ENCODE measurements at places on chromosomes 5 and 9. TPM values are rescaled to one million over a fixed set of nuclear protein-coding genes. Genes with fewer than 3 reads are reported as not detected.
A peak's percentile ranks its signal among the peaks of the same experiment; 100 is the strongest.

- no peaks in the 10 kb centered on the region for H3K27me3 ChIP-seq
- H3K27ac ChIP-seq: peak overlapping the region; percentile 69
- no peaks in the 10 kb centered on the region for H3K36me3 ChIP-seq
- no peak overlapping the region for H3K4me3 ChIP-seq
- H3K4me1 ChIP-seq: peaks cover 17% of the 10 kb centered on the region
- peak; percentile 85 for DNase-seq
These were observed 6.4 kb upstream of the DAB2IP start for GRCh38 chr9:121645003-121645402.

DNA sequence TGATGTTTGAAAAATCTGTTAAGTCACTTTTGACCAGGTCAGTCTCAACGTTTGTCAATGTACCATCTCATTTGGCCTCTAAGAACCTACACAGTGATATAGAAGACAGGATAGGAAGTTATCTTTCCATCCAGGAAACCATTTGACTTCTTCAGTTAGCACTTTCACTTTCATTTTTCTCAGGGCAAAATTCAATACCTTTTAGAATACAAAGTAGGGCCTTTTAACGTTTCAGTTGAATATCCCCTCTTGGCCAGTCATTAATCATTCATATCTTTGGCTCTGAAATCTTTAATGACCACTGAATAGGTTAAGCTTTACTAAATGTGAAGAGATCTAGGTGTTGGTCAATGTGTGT is 101.1 kb upstream of the GNAQ start:
- H3K4me1 ChIP-seq: no peaks in the 10 kb centered on the region
- no peaks in the 10 kb centered on the region for H3K36me3 ChIP-seq
- no peak overlapping the region for H3K27ac ChIP-seq
- H3K27me3 ChIP-seq: no peaks in the 10 kb centered on the region
- no peak for DNase-seq

GRCh38 chr5:38743562-38743961 is 102.2 kb upstream of the OSMR start:
- H3K36me3 ChIP-seq: no peaks in the 10 kb centered on the region
- no peaks in the 10 kb centered on the region for H3K27me3 ChIP-seq
- H3K27ac ChIP-seq: no peak overlapping the region

DNA sequence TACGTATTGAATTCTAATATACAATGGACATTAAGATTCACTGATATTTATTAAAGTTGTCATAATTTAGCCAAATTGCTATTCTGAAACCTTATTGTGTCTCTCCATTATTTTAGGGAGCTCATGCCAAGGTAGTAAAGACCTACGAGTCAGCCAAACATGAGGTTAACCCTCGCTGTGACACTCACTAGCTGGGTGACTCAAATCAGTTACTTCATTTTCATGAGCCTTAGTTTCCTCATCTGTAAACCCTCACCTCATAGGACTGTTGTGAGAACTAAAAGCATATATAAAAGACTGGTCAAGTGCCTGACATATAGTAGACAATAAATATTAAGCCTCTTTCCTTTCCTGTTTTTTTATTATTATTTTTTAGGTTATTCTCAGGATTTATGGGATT is 44.0 kb upstream of the PCA3 start:
- H3K27ac ChIP-seq: no peak overlapping the region
- no peaks in the 10 kb centered on the region for H3K4me1 ChIP-seq
- no peak for DNase-seq
- H3K4me3 ChIP-seq: no peak overlapping the region
- no peaks in the 10 kb centered on the region for H3K27me3 ChIP-seq

Gene FGF1
- 1.3 TPM for total RNA-seq

DNA sequence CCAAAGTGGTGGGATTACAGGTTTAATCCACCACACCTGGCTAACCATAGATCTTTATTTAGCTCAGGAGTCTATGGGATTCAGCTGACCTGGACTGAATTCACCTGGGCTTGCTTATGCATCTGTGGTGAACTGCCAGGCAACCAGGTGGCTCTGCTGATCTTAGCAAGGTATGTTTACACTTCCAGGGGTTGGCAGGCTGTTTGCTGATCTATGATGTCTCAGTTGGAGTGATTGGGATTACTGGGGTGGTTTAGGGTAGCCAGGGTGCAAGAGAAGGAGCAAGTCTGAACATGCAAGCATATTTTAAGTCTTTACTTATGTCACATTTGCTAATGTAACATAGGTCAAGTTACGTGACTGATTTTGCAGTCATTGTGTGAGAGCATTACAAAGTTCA is 63.6 kb upstream of the JAK2 start:
- H3K36me3 ChIP-seq: no peaks in the 10 kb centered on the region
- no peaks in the 10 kb centered on the region for H3K27me3 ChIP-seq
- H3K27ac ChIP-seq: no peak overlapping the region
- no peak for DNase-seq

DNA sequence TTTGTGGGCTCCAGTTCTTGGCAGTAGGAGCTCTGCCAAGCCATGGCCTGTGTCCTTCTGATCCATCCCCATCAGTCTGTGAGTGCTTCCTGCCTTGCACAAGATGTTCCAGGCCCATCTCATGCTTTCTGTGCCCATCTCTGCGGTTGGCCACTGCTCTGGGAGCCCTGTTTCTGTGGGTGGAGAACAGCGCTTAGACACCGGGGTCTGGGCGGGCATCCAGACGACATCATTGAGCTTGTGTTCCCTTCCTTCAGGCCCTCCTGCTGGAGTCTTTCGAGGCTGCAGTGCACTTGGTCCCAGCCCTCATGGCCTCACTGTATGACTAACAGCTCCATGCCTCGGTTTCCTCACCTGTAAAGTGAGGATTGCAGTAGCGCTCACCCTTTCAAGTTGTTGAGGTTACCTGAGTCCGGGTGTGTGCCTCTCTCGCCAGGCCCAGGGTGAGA is 14.9 kb upstream of the CARD19 start:
- H3K27me3 ChIP-seq: no peaks in the 10 kb centered on the region
- peaks cover 7% of the 10 kb centered on the region for H3K4me1 ChIP-seq
- no peak overlapping the region for H3K27ac ChIP-seq
- DNase-seq: peak; percentile 2
- H3K36me3 ChIP-seq: no peaks in the 10 kb centered on the region

Gene SLF1
- total RNA-seq: 7.4 TPM

- peaks cover 21% of the 10 kb centered on the region for H3K4me1 ChIP-seq
- no peak overlapping the region for H3K27ac ChIP-seq
- no peaks in the 10 kb centered on the region for H3K36me3 ChIP-seq
- H3K27me3 ChIP-seq: no peaks in the 10 kb centered on the region
- no peak for DNase-seq
- H3K4me3 ChIP-seq: no peak overlapping the region
These were observed 65.7 kb upstream of the SHB start for GRCh38 chr9:38134611-38135237.

DNA sequence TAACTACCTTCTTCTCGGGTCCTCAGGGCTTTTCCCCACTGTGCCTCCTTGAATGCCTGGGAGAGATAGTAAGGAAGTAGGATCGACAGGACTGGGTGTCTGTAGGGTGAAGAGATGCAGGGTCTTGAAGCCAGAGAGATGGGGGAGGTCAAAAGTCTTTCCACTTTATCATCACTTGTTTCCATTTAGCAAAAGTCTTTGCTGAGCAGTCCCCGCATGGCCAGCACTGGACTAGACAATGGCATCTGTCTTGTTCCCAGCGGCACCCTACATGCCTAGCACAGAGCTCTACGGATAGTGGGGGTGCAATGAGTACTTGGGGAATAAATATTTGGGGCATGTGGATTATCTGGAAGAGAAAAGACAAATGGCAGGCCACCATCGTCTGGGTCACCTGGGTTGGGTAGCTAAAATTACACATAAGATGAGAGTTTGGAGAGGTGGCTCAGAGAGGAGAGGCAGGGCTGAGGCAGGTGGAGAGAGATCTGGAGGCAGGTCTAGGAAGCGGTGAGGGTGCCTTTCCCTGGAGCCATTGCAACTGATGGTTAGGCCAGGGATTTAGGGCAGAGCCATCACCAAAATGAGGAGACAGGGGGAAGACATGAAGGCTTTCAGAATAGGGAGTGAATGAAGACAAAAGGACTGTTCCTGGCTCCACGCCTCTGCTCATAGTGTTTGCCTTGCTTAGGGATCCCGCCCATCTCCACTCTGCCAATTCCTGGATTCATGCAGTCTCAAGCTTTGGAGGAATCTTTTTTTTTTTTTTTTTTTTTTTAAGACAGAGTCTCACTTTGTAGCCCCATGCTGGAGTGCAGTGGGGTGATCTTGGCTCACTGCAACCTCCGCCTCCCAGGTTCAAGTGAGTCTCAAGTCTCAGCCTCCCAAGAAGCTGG is 250.8 kb upstream of the KLF4 start:
- H3K27ac ChIP-seq: peak overlapping the region; percentile 43
- peaks cover 16% of the 10 kb centered on the region for H3K4me1 ChIP-seq
- no peak for DNase-seq
- no peak overlapping the region for H3K4me3 ChIP-seq

DNA sequence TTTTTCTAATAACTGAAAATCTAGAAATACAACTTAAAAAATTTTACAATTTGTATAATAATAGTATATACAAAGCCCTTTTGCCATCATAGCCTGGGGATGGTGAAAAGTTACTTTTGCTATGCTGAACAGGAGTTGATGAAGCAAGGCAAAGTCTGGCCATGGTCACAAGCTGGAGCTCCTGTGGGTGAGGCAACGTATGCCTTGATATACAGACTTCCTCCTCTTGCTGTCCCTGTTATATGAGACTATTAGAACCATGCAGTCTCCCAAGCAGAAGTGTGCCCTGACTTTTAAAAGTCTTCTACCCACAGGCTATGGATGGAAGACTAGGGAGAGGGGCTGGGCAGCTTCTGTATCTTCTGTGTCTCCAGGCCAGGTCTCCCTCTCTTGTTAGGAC is 15.7 kb downstream of the FAM151B start:
- no peak for DNase-seq
- H3K4me1 ChIP-seq: no peaks in the 10 kb centered on the region
- no peaks in the 10 kb centered on the region for H3K27me3 ChIP-seq
- H3K36me3 ChIP-seq: no peaks in the 10 kb centered on the region
- no peak overlapping the region for H3K4me3 ChIP-seq

Gene PSAT1
- total RNA-seq: 11.2 TPM

Gene KCNV2
- total RNA-seq: not detected

Gene C5orf46
- not detected for total RNA-seq

Gene FAM193B
- total RNA-seq: 50.7 TPM

GRCh38 chr5:91235271-91235694 is 147.8 kb downstream of the ARRDC3 start:
- H3K27me3 ChIP-seq: no peaks in the 10 kb centered on the region
- H3K27ac ChIP-seq: peak overlapping the region; percentile 37
- DNase-seq: peak; percentile 31
- no peak overlapping the region for H3K4me3 ChIP-seq
- peaks cover 28% of the 10 kb centered on the region for H3K4me1 ChIP-seq

GRCh38 chr5:32458880-32459495 is 14.4 kb upstream of the ZFR start:
- no peaks in the 10 kb centered on the region for H3K4me1 ChIP-seq
- H3K27me3 ChIP-seq: no peaks in the 10 kb centered on the region
- no peak overlapping the region for H3K4me3 ChIP-seq
- DNase-seq: no peak
- no peak overlapping the region for H3K27ac ChIP-seq

All from thyroid gland (tissue), 4 donors.